ENCODE measurements at places on chromosomes 7 and 10.

GRCh38 chr7:152587366-152587765 is 88.6 kb downstream of the XRCC2 start:
- DNase-seq = no peak

DNA sequence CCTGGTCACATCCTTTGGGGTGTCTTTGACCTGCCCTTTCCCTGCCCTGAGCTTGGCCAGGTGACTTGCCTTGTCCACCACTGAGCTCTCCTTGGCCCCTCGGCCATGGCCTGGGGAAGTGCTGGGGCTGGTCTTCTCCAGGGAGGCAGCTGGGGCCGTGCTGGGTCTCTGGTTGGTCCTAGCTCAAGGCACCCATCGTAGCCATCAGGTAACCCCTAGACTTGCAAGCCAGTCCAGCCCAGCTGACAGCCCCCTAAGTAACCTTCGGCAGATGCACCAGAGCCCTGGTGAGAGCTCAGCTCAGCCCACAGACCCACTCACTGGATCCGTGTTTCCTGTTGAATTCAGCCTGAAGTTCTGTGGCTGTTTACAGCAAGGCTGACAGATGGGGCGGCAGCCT is 176.2 kb upstream of the SHH start:
- DNase-seq = no peak

DNA sequence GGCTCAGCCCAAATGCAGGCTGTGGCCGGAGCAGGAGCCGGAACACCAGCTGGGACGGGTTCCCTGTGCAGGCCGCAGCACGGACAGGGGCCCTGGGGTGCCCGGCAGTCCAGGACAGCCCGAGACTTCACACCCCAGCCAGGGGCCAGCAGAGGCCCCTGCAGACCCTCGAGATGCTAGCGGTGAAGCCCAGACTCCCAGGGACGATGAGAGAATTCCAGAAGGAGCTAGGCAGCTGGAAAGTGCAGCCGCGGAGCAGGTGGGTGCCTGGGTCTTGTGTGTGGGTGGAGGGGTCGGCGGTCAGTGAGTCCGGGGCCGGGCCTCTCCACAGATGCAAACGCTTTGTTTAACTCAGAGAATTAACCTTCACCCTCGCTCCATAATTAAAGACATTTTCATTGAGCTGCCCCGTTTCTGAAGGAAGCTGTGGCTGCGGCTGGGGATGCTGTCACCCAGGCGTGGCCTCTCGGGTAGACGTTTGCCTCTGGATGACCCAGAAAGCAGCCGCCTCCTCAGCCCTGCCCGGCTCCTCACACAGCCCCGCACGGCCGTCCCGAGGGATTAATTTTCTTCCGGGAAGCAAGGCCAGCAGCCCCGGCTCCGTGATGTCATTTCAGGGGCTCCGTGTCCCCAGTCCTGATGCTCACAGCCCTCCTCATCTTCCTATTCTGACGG is 26.5 kb downstream of the KNDC1 start:
- DNase-seq = no peak

- no peak for DNase-seq
Observed at GRCh38 chr10:70726909-70727495, 54.7 kb downstream of the ADAMTS14 start.

GRCh38 chr10:26969145-26969926 is 108.6 kb upstream of the ABI1 start:
- peak; percentile 71 for DNase-seq

GRCh38 chr7:5701085-5701914 is 80.2 kb downstream of the RNF216 start:
- no peak for DNase-seq

All from fibroblast of skin of right quadriceps (primary cell).